ENCODE measurements at places on chromosomes 1 and 21.

- no peak for DNase-seq
Observed at GRCh38 chr1:177847843-177848242, 122.0 kb downstream of the SEC16B start.

DNA sequence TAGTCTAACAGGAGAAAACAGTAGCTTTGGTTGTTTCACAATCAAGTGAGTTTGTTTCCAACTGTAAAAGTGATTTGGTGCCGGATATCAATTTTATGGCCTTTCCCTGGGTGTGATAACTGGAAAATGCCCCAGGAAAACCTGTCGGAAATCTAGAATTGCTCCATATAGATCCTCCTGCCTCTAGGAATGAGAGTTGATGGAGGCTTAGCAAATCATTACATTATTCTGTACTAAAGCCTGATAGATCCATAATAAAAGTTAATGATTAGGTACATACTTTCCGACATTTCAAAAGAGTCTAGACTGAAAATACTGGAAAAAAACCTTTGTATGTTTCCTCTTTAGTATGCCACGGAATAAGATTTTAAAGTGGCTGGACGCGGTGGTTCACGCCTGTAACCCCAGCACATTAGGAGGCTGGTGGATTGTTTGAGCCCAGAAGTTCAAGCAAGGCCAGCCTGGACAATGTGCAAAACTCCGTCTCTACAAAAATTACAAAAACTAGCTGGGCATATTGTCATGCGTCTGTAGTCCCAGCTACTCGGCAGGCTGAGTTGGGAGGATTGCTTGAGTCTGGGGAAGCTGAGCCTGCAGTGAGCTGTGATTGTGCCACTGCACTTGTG is 70.0 kb upstream of the SLC45A1 start:
- DNase-seq: no peak

DNA sequence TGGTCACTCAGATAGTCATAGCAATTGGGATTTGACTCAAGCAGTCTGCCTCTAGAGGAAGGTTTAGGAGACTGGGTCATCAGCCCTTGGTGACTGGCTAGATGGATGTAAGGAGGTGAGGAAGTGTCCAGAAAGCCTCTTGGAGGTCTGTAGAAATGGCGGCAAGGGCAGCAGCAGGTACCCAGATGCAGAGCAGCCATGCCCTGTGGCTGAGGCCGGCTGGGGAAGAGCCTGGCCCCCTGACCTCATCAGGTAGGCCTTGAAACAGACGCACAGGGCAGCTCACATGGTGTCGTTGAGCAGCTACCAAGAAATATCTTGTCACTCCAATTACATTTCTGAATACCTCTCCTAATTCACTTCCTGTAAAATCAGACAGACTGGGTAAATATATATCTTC is 98.2 kb downstream of the DMRTB1 start:
- no peak for DNase-seq

GRCh38 chr1:17201201-17202021 is 3.5 kb upstream of the PADI1 start:
- DNase-seq: no peak

GRCh38 chr1:29485096-29485925 is 249.0 kb downstream of the PTPRU start:
- no peak for DNase-seq

GRCh38 chr1:7407980-7408770 is 362.9 kb upstream of the VAMP3 start:
- no peak for DNase-seq

All from activated T-helper 1 cell treated with Interleukin-2 at 50 U/mL for 16 hours (primary cell).